ENCODE measurements at places on chromosomes 3 and 15.

DNA sequence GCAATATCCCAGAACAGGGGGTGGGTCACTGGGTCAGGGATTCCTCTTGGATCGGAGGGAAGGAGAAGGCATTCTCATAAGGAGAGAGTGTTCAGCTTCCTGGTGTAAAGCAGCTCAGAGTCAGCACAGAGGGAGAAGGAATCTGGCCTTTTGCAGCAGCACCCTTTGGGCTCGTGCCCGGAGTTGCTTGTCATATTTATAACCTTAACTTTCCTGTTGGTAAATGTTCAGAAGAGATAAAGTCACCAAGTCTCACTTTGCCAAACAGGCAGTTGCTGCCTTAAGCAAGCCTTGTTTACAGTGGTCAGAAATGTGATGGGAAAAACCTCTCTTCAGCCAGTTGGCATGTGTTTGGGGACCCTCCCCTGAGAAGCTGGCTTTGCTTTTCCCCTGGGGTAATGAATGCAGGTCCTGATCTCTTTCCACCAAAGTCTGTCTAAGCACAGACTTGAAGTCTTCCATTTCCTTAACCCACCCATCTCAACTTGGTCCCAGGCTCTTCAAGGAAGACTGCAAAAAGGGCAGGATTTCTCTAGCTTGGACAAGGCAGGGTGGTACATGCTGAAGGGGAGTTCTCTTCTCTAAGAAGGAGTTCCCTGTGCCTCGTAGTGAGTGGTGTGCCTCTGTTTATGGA is 206.9 kb upstream of the BHLHE40 start:
- no peak for DNase-seq

- DNase-seq, result no peak
Observed at GRCh38 chr3:162938083-162938482, 1441.5 kb downstream of the OTOL1 start.

- DNase-seq, result peak; percentile 4
Observed at GRCh38 chr15:86231864-86232721, 152.4 kb downstream of the AGBL1 start.

DNA sequence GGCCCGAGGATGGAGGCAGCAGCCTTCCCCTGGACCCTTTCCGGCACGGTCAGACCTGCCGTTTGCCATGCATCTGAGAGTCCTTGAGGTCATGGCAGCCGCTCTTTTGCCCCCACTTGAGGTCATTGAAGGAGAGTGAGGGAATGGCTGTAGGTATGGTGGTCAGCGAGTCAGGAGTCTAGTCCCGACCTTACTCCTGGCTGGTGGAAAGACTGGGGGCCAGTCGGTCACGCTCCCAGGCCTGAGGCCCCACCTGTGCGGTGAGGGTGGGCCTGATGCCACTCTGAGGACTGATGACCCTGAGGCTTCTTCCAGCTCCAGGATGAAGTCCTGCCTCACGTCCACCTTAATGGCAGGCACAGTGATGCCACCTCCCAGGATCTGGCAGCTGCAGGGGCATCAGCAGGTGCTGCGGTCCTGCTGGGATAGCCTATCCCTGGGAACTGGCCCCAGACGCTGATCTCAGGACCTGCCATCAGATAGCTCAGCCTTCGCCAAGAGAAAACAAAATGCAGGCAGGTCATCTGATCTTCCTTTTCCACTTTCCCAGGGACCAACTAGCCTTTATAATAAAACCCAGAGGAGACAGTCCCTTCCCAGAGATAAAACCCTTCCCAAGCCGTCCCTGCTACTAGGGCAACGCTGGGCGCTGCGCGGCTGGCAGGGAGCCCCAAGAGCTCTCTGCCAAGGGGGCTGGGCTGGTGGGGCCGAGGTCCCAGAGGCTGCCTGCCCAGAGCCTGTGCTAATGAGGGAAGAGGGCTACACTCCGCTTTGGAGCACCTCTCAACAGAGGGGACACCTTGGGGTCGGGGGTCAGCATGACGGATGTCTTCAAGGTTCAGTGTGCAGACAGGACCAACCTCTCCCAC is 42.2 kb downstream of the TM2D3 start:
- no peak for DNase-seq

DNA sequence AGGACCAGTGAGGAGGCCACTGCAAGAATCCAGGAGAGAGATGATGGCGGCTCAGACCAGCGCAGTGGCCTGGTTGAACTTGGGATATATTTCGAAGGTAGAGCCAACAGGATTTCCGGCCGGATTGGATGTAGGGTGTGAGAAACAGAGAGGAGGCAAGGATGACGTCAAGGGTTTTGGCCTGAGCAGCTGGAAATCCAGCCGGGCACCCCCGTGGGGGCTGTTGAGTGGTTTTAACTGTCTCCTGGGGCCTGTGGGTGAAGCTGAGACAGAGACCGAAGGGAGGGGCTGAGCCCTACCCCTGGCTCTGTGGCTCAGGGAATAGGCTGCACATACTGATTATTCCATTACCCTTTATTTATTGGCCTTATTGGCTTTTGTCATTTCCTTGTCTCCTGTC is 45.7 kb downstream of the EXOG start:
- DNase-seq, result no peak

GRCh38 chr3:107992976-107993684 is 97.7 kb downstream of the CD47 start:
- DNase-seq, result no peak

- DNase-seq, result no peak
Observed at GRCh38 chr3:134392336-134392983, 18.2 kb upstream of the AMOTL2 start.

- no peak for DNase-seq
Observed at GRCh38 chr3:150069154-150069527, 98.4 kb upstream of the PFN2 start.

- no peak for DNase-seq
Observed at GRCh38 chr3:51968883-51969678, 1.8 kb upstream of the PCBP4 start.

DNA sequence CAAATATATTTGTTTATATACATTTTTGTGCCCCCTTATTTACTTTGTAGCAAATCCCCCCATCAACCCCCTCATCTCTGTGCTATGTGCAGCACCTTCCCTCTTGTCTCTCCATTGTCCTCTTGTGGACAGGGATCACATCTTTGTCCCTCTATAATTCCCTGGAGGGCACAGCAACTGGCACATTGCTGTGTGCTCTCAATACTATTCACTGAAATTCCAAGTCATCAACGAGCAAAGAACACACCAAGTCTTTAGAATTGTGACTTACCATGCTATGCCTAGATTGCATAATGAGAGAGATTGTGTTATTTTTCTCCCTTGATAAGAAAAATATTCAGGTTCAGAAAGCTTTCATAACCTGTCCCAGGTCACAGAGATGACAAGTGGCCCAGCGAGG is 54.6 kb upstream of the ACAN start:
- no peak for DNase-seq

GRCh38 chr3:107916171-107916570 is 174.7 kb downstream of the CD47 start:
- no peak for DNase-seq

DNA sequence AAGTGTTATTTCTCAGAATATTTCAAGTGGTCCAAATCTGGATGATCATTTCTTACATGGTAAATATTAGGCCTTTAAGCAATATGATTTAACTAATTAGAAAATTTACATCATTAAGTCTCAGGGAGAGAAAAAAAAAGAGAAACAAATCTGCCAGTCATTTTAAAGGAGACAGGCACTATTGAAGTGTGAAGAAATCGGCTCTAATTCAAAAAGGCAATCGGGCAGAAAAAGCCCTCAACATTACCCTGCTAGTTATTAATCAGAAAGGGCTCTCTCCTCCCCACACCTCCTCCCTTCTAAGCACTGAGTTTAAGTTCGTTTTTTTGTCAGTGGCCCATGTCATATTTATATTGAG is 215.9 kb downstream of the MEIS2 start:
- no peak for DNase-seq

GRCh38 chr3:12871404-12871983 is 30.1 kb upstream of the RPL32 start:
- no peak for DNase-seq

- no peak for DNase-seq
Observed at GRCh38 chr3:48128774-48129173, 59.4 kb downstream of the CDC25A start.

DNA sequence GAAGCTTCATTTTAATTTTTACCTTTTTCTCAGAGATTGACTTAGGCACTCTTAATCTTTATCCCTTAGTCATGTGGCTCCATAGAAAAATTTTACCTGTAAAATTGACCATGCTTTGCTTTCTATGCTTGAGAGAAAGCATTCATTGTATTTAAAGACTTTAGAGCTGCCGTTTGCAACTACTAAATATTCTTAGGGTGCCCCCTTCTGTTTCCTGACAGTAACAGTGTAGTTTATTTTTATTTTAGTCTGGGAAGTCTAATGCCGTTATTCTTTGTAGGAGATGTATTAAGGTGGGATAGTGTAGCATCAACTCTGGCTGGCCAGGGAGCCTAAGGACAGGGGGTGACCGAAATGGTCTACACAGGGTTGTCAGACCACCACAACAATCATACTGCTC is 84.5 kb upstream of the SYNPR start:
- DNase-seq, result no peak
